Sigmoid colon (tissue), 7 donors: ENCODE measurements at places on chromosomes 12 and 14. TPM values are rescaled to one million over a fixed set of nuclear protein-coding genes. Genes with fewer than 3 reads are reported as not detected.

PCED1B gene
- 8.8 TPM for total RNA-seq

SYNDIG1L gene
- total RNA-seq, result under 0.01 TPM

NDUFA9 gene
- total RNA-seq, result 38.9 TPM

HPD gene
- total RNA-seq, result 0.33 TPM

RPGRIP1 gene
- not detected for total RNA-seq

ACSS3 gene
- total RNA-seq, result 26.7 TPM

- no peaks in the 10 kb centered on the region for H3K4me1 ChIP-seq
- H3K27me3 ChIP-seq, result no peaks in the 10 kb centered on the region
- no peak overlapping the region for H3K4me3 ChIP-seq
- H3K36me3 ChIP-seq, result no peaks in the 10 kb centered on the region
- no peak for DNase-seq
Measured at GRCh38 chr12:89064780-89065179, 287.5 kb downstream of the DUSP6 start.

- no peaks in the 10 kb centered on the region for H3K27me3 ChIP-seq
- no peaks in the 10 kb centered on the region for H3K36me3 ChIP-seq
- peaks cover 23% of the 10 kb centered on the region for H3K4me1 ChIP-seq
- DNase-seq, result no peak
Measured at GRCh38 chr14:65354715-65355114, 57.8 kb upstream of the FUT8 start.

- H3K27ac ChIP-seq, result peak overlapping the region; percentile 94
- H3K4me1 ChIP-seq, result peaks cover 31% of the 10 kb centered on the region
Measured at GRCh38 chr12:47705229-47705565, 633 bp downstream of the RPAP3 start.

DNA sequence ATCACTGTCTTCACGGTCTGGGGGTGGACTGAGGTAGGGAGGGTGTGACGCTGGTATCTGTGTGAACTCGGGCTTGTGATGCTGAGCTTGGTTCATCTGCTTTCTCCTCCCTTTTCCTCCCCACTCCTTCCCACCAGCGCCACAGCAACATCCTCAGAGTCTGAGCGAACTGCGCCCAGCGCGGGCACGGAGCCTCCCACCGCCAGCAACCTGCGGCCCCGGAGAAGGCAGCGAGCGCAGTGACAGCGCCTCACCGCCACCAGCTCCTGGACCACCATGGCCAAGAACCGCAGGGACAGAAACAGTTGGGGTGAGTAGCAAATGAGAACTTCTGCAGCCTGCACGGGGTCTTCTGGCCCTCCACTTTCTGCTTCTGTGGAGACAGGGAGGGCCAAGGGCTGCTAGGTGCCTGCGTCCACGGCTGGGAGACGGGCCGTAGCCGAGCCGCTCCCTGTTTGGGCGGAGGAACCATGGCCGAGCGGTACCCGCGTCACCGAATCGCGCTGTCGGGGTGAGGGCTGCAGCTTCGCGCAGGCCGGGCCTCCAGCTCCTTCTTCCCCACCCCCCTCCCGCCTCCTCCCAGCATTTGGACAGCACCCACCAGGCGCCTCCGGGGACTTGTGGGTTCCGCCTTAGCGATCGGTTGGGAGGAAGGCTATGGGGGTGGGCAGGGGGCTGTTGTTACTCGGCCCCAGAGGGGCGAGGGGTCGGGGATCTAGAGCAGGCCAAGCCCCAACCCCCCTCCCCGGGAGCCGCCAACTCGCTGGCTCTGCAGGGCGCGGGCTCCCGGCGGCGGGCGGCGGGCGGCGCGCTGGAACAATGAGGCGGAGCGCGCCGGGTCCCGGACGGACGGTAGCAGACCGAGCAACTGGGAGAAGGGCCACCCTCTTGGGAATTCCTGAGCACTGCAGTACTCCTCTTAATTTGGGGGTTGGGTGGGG, at the start of gene ATL1:
ATL1 (plus strand) TSS at position 156 of the 941 bp plus-strand sequence; CDS start at position 277, 121 bp downstream.
- peaks cover 17% of the 10 kb centered on the region for H3K4me1 ChIP-seq
- H3K4me3 ChIP-seq, result peak within 1 kb of the TSS; percentile 75
- peak within 1 kb of the TSS; percentile 96 for H3K27ac ChIP-seq
- no peaks in the 10 kb centered on the region for H3K36me3 ChIP-seq
- peak; percentile 90 for DNase-seq

DNA sequence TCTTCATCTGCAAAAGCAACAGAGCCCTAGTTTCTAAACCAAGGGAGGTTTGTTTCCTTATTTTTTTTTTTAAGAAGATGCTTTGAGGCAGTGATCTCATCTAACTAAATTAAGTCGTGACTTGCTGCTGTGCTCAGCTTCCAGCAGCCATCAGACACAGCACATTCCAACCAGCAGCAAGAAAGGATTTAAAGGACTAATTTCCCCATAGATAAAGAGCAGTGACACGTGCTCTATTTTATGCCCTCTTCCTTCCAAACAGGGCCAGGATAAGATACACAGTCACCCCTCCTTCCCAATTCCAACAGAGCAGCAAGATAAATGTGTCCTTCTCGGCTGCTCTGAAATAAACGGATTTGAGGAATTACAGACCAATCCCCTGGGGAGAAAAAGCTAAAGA, 81.7 kb downstream of the PRKAB1 start:
- no peaks in the 10 kb centered on the region for H3K4me1 ChIP-seq
- no peak overlapping the region for H3K4me3 ChIP-seq
- DNase-seq, result no peak
- no peaks in the 10 kb centered on the region for H3K36me3 ChIP-seq
- no peak overlapping the region for H3K27ac ChIP-seq

DNA sequence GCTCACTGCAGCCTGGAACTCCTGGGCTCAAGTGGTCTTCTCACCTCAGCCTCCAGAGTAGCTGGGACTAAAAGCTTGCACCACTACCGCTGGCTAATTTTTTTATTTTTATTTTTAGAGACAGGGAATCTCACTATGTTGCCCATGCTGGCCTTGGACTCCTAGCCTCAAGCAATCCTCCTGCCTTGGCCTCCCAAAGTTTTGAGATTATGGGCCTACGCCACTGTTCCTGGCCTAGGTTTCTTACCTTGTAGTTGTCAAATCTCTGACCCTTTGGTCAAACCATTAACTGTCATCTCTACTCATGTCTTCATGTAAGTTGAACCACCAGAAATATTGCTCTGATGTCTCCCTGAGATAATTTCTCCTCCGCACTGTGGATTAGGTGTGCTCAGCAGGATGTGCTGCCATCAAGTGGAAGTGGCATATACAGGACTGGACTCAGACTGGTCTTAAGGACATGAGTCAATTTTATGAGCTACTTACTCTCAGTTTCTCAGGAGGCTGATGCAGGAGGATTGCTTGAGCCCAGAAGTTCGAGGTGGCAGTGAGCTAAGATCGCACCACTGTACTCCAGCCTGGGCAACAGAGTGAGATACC, 28.5 kb downstream of the ACTR6 start:
- H3K4me3 ChIP-seq, result no peak overlapping the region
- no peaks in the 10 kb centered on the region for H3K4me1 ChIP-seq
- no peak for DNase-seq
- no peak overlapping the region for H3K27ac ChIP-seq

DNA sequence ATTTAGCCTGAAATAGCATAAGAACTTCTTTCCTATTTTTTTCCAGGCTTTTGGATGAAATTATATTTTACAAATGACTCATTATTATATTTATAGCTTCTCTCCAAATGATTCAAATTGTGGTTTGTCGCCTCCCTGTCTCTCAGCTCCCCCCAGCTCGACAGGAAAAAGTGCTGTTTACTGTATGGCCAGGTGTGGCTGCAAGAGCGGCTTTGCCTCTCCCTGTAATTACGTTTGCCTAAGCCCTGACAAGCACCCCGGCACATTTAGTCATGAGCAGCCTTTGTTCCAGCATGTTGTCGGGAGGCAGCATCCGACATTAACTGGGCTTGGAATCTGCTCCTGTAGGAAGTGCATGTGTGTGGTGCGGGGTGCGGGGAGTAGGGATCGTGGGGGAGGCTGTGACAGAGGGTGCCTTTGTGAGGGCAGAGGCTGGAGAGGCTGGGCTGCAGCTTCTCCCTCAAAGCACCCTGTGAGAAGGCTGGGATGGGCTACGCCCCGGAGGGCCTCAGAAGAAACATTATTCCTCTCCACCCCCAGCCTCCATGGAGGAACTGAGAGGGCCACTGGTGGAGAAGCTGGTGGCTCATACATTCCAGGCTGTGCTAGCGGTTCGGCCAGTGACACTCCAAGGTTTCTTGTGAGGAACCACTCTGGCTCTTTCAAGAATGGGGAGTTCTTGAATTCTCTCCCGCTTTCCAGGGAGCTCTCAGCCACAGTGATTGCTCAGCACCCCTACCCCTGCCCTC, 42.1 kb upstream of the CTDSP2 start:
- no peaks in the 10 kb centered on the region for H3K4me1 ChIP-seq
- DNase-seq, result no peak
- H3K36me3 ChIP-seq, result no peaks in the 10 kb centered on the region

- H3K36me3 ChIP-seq, result no peaks in the 10 kb centered on the region
- H3K4me3 ChIP-seq, result no peak overlapping the region
- no peak for DNase-seq
- no peak overlapping the region for H3K27ac ChIP-seq
- peaks cover 8% of the 10 kb centered on the region for H3K4me1 ChIP-seq
- no peaks in the 10 kb centered on the region for H3K27me3 ChIP-seq
Measured at GRCh38 chr12:125988545-125988944, 923.3 kb downstream of the AACS start.

DNA sequence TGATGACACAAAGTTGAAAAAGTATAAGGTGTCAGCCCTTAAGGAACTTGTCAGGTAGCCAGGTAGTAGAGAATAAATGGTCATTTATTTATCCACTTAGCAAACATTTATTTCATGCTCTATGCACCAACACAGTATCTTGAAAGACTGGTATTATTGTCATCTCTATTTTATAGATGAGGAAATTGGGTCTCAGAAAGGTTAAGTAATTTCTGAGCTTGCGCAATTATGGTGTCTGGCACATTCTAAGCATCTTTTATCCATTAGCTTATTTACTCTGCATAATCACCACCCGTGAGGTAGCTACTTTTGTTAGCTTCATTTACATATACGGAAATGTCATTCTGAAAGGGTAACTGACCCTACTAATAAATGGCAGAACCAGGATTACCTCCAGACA, 2.5 kb upstream of the UTP20 start:
- H3K36me3 ChIP-seq, result no peaks in the 10 kb centered on the region
- H3K27me3 ChIP-seq, result no peaks in the 10 kb centered on the region
- no peak overlapping the region for H3K4me3 ChIP-seq
- no peak for DNase-seq
- peaks cover 9% of the 10 kb centered on the region for H3K4me1 ChIP-seq

DNA sequence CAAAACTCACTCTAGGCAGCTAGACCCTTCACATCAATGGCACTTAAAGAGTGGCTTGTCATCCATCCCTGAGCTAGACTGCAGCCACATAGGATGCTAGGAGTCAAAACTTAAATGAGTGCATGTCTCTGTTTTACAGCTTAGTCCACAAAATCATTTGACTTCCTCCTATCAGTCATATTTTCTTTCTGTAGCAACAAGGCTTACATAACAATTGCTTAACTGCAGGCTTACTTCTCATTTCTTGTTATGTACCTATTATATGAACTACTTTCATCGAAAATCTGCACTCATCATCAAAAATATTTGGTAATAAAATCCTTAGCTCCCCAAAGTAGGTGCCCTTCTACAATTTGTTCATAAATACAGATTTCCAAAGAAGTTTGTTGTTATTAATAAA, 30.1 kb downstream of the CLEC1A start:
- H3K27ac ChIP-seq, result peak overlapping the region; percentile 63
- no peaks in the 10 kb centered on the region for H3K27me3 ChIP-seq
- H3K4me3 ChIP-seq, result no peak overlapping the region
- H3K36me3 ChIP-seq, result no peaks in the 10 kb centered on the region
- H3K4me1 ChIP-seq, result no peaks in the 10 kb centered on the region
- no peak for DNase-seq
